ENCODE measurements at places on chromosomes 7 and 10. TPM values are rescaled to one million over a fixed set of nuclear protein-coding genes. Genes with fewer than 3 reads are reported as not detected.

Gene VWDE
- total RNA-seq: 3.2 TPM

DNA sequence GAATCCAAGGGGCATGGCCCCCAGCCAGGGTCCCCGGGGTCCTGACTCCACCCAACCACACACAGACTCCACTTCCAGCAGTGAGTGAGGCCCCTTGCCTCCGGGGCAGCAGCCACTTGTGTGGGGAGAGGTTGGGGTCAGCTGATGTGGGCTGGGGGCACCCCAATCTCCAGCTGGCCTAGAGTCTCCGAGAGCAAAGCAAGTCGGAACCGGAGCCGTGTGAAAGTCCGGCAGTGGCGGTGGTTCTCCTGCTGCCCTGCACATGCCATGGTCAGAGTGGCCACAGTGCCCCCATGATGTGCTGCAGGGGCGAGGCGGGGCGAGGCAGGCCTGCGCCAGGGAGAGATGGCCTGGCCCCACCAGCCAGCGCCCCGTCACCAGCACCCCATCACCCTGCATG, 74.6 kb downstream of the PDGFA start:
- no peak overlapping the region for H3K27ac ChIP-seq
- H3K4me1 ChIP-seq: no peaks in the 10 kb centered on the region
- no peaks in the 10 kb centered on the region for H3K36me3 ChIP-seq

DNA sequence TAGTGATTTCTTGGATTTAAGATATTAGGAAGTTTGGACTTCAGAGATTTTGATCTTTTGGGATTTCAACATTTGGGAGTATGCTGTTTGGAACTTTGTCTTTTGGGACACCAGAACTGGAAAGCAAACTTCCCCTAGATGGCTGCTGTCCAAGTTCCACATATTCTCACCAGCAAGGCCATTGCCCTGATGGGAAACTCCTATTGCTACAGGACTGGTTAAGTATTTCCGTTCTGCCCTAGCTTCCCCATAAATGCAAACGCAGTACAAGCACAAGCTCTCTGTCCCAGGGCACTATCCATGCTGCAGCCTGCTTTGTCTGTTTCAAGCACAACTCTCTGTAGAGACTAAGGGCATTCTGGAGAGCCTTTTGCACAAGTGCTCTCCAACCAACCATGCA, 79.3 kb upstream of the SLC25A13 start:
- H3K4me1 ChIP-seq: no peaks in the 10 kb centered on the region
- H3K36me3 ChIP-seq: no peaks in the 10 kb centered on the region
- H3K27ac ChIP-seq: no peak overlapping the region
- H3K4me3 ChIP-seq: no peak overlapping the region

Gene EPDR1
- total RNA-seq: 0.54 TPM

DNA sequence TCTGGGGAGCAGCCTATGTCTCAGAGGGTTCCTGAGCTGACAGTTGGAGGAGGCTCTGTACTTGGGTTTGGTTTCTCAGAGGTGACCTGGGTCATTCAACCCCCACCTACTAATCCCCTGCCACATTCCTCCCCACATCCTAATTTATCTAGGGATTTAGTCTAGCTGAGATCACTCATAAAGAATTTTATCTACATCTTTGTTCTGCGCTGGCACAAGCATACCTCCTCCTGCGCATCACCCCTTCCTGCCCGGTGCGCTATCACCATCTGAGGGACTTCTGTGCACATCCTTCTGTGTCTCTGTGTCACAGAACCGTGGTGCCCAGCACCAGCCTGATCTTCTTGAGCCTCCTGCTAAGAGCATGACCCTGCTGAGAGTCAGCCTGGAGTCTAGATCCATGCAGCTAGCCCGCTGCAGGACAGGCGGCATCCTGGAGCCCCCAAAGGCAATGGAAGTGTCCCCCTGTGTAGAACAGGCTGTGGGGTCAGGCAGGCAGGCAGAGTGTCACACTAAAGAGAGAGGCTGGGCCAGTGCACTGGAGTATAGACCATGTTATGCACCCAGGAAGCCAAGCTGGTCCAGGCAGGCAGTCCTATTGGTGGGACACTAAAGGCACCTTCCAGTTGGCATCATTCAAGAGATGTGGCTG, 63.6 kb downstream of the ARHGAP22 start:
- no peak overlapping the region for H3K27ac ChIP-seq
- H3K27me3 ChIP-seq: no peaks in the 10 kb centered on the region
- H3K4me1 ChIP-seq: no peaks in the 10 kb centered on the region
- no peak for DNase-seq
- H3K36me3 ChIP-seq: no peaks in the 10 kb centered on the region
- no peak overlapping the region for H3K4me3 ChIP-seq
